ENCODE measurements at places on chromosomes 2 and 18.

DNA sequence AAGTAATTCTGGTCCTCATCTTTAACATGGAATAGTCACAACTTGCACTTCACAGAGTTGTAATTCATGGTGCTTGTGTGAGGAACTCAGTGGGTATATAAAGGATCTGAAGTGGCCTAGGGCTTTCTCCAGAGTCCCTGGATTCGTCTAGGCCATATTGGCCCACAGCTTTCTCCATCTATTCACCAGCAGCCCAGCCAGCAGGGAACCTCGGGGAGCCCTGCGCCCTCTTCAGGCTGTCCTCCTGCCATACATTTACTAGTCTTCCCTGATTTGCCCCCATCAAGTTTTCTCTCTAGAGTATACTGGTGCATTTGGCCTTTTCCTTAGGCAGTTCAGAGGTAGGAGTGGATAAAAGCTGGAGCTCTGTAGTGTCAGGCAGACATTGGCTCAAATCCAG, 278.3 kb downstream of the MYCN start:
- no peak for DNase-seq

DNA sequence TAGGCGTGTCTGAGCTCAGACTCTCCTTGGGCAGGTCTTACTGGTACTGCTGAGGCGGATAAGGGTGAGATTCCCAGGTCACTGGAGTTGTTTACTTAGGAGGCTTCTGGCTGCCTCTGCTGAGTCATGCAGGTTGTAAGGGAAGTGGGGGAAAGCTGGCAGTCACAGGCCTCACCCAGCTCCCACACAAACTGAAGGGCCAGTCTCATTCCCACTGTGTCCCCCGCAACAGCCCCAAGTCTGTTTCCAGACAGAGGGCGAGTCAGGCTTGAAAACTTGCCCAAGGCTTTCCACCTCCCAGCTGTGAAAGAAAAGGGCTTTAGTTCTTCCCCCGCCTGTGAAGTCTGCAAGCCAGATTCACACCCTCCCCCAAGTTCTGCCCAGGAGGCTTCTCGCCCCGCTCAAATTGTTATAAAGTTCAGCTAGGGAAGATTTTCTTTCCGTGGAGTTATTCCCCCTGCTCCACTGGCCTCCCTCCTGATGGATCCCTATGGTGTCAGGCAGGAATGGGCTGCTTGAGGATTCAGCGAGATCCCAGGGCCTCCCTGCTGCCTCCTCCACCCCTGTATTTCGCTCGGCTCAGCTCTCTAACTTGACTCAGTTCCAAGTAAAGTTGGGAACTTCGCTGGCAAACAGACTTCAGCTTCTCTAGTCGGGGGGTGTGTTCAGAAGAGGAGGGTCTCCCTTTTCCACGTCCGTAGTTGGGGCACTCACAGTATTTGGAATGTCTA, 248.6 kb downstream of the NR4A2 start:
- DNase-seq = no peak

DNA sequence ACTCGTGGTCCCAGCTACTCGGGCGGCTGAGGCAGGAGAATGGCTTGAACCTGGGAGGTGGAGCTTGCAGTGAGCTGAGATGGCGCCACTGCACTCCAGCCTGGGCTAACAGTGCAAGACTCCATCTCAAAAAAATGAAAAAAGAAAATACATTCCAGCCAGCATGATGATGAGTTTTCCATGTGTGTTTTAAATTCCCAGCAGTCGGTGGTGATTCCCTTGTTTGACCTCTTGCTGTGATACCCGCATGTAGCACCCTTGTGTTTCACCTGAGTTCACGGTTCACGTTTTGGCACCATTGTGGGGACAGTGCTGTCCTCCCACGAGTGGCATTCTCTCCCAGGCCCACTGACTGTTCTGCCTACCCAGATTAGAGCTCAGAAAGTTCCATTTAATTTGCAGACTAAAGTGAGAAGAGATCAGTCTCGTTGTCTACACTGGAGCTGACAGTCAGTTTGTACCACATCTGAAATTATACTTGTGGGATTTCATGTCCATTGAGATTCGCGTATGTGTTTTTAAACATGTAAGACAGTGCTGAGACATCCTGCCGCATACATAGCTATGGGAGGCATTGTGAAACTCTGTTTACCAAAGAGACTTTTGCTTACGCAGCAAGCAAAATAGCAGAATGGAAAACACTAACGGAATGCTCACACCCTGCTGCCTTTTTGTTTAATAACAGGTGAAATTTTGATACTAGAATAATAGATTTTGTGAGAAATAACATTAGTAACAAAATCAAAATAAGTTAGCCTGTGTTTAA, 157.1 kb downstream of the GBX2 start:
- DNase-seq = no peak

DNA sequence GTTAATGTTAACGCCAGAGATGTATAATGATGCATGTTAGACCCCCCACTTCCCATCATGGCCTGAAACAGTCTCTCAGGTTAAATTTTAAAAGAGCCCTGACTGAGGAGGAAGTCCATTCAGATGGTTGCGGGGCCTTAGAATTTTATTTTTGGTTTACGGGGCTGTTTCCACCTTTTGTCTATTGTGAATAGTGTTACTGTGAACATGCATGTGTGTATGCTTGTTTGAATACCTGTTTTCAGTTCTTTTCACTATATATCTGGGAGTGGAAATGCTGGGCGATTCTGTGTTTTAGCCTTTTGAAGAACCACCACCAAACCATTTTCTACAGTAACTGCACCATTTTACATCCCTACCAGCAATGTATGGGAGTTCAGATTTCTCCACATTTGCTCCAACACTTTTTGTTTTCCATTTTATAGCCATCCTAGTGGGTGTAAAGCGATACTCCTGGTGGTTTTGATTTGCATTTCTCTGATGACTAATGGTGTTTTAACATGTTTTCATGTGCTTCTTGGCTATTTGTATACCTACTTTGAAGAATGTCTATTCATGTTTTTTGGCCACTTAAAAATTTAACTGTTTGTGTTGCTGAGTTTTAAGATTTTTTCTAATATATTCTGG, 133.0 kb downstream of the MYO3B start:
- no peak for DNase-seq

DNA sequence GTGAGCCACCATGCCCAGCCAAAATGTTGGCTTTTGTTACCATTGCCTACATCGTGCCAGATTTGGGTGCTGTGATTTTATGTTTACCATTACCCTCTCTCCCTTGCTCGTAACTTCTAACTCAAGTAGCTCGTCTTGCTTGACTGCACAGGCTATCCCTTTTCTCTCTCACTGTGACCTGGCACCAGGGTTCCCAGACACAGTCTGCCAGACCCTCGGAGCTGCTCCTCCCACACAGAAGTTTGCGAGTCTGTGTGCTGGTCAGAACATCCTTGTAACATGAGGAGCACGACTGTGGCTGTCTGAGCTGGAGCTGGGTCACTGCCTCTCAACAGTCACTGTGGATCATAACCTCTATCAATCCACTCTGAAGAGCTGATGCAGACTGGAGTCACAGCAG, 152.5 kb upstream of the ACKR3 start:
- DNase-seq = no peak

GRCh38 chr2:121999264-121999663, 243.8 kb downstream of the TSN start:
- DNase-seq = no peak

- DNase-seq = no peak
Measured at GRCh38 chr2:183148955-183149354, 24.7 kb downstream of the NUP35 start.

GRCh38 chr2:196503398-196503797, 136.1 kb upstream of the CCDC150 start:
- DNase-seq = no peak

Data from activated CD4-positive, alpha-beta T cell treated with anti-CD3 and anti-CD28 coated beads, Interleukin-2, amount 50 U/mL, for 4 hours (primary cell).